ENCODE measurements at places on chromosomes 11 and 22.

DNA sequence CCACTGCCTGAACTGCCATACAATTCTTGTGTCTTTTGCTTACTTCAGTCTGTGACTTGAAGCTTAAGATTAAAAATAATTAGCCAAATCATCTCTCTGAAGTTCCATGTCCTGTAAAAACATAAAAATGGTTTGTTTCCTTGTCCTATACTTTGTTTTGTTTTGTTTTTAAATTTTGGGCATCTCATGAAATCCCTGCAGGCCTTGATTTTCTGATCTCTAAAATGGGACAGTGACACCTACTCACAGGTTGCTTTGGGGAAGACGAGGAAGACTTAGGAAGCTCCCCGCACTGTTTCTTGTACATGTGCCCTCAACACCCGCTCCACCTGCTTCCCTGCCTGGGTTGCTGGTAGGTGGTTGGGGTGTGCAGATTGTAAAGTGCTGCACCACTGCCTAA lies 38.9 kb downstream of the TSPAN18 start:
- DNase-seq, result peak; percentile 2

DNA sequence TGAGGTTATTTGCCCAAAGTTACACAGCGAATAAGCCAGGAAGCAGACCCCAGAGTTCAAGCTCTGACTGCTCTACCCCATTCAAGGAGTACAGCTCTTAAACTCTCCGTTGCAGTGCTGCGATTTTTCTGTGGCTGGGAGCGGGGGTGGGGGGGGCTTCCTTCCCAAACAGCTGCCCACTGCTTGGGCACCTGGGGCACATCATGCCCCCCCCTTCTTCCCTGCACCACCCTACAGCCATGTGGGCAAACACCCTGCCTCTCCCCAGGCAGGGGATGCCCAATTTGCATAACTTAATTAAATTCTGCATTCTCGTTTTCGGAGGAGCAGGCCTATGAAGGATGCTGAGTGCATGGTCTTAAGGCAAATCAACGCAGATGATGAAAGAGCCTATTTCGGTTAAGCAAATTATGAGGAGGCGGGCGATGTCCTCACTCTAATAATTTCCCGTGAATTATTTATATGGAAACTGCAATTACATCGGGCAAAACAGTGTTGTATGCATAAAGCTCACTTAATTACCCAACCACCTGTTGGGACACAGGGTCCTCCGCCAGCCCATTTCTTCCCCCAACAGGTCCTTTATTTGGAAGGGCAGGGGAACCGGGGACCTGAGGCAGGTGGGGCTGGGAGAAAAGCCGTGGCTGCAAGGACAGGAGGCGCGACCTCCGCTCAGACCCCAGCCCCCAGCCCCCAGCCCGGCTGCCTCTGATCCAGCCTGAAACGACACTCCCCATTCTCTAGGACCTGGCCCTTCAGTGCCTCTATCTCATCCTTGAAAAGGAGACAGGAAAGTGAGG lies 610.5 kb downstream of the BUD13 start:
- DNase-seq, result no peak

- DNase-seq, result no peak
Measured at GRCh38 chr11:66008095-66008467, 3.7 kb upstream of the CST6 start.

- DNase-seq, result peak; percentile 75
Measured at GRCh38 chr22:22928666-22929380, 41.2 kb downstream of the IGLL5 start.

- peak; percentile 5 for DNase-seq
Measured at GRCh38 chr11:120130991-120131760, 6.7 kb downstream of the TRIM29 start.

GRCh38 chr11:110874437-110875030 lies 162.3 kb upstream of the ARHGAP20 start:
- DNase-seq, result no peak

GRCh38 chr11:108253176-108253575 lies 30.3 kb downstream of the ATM start:
- DNase-seq, result no peak

DNA sequence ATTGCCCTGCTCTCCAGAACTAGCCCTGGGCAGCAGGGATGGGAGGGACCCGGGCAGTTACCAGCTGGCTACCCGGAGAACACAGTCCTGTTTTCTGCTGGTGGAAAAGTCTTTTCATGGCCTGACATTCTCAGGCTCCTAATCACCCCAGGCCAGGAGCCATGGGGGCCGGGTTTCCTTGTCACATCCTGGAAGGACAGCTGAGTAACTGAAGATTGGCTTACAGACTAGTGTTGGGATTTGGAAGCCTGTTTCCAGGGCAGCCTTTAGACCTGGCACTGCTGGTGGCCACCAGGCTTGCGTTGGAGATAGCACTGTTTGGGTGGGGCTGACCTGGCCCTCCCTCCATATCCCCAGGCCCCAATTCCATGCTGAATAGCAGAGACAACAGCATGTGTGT lies 349.0 kb downstream of the CTTN start:
- DNase-seq, result no peak

GRCh38 chr11:77322506-77322905 lies 21.0 kb upstream of the GDPD4 start:
- DNase-seq, result no peak

DNA sequence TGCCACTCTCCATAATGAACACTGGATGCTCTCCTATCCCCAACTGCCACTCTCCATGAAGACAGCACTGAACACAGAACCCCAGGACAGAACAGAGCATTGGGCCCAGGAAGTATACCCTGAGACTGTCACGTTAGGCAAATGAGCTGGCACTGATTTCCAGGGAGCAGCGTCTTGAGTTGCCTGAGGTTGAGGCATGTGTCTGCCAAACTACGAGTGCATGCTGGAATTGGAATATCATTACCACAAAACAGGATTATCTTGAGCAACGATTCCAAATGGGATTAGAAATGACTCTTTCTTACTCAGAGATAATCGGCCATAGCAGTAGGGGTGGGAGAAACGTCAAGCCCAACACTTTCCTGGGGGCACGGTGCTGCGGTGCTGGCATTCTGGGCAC lies 39.9 kb downstream of the CLPB start:
- DNase-seq, result no peak

DNA sequence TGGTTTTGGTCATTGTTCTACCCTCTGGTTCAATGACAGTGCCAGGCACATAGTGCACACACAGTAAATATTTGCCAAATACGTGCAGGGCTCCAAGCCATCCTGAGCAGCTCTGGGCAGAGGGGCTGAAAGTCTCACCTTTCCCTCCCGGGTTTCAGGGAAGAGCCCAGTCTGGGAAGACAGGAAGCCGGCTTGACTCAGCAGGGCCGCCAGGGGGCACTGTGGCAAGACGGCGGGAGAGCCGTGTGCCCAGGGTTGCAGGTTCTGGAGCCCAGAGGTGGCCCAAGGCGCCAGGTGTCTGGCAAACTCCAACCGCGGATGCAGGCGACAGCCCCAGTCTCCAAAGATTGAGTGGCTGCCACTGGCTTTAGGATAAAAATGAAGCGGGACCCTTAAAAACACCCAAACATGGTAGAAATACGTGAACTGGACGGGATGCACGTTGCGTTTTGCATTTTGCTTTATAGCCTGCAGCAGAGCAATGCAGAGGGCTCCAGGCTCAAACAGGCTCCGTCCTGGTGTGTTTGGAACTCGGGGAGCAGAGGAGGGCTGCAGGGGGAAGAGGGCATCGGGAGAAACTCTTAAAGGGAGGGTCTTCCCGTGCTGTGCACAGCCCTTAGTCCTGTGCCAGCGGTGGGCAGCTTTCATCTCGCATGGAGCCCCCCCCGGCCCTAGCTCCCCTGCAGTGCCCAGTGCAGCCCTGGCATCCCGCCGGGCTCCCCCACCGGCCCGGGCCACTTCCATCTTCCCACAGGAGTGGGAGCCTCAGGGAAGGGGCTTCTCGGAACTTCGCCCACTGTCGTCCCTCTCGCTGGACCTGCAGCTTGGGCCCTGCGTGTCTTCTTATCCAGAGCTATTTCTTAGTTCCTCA lies 10.7 kb downstream of the KRTAP5-5 start:
- DNase-seq, result peak; percentile 33

- no peak for DNase-seq
Measured at GRCh38 chr11:86101941-86102407, 33.1 kb upstream of the PICALM start.

DNA sequence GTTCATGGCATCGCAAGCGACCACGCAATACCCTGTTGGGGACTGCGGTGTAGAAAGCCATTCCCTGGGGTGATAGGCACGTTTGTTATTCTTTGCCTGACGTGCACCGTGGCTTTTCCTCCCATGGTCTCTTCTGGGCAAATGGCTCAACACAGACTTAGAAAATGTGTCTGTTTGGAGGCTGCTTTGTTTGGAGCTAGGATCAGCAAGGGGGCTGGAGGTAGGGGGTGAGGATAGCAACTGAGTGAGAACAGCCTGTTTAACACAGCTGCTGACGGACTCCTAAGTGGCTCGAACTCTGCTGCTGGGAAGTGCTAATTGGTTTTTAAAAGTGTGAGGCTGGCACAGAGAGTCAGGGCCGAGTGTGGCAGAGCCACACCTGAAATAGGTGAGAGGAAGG lies 16.1 kb upstream of the CHRM4 start:
- DNase-seq, result no peak

GRCh38 chr11:28584992-28585391 lies 476.8 kb downstream of the METTL15 start:
- no peak for DNase-seq

DNA sequence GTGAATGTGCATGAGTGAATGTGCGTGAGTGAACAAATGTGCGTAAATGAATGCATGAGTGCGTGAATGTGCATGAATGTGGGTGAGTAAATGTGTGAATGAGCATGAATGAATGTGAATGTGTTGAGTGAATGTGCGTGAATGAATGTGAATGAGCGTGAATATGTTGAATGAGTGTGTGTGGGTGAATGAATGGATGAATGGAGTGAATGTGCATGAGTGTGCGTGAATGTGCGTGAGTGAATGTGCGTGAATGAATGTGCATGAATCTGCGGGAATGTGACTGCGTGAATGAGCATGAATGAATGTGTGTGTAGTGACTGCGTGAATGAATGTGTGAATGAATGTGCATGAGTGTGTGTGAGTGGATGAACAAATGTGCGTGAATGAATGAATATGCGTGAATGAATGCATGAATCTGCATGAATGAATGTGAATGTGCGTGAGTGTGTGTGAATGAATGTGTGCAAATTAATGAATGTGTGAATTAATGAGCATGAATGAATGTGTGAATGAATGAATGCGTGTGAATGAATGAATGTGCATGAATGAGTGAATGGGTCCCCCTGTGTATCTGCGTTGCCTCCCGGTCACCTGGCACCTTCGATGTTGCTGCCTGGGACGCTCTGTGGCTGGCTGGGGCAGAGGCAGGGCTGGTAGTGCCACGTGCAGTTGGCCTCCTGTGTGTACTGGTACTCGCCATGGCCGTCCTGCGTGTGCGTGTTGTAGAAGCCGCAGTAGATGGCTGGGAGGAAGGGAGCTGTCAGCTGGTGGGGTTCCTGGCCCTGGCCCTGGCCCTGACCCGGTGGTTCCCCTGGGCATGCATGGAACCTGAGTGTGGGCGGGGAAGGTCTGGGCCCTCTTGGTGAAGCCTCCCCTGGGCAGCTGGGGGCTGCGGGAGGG lies 13.4 kb downstream of the MUC6 start:
- DNase-seq, result no peak

- DNase-seq, result no peak
Measured at GRCh38 chr11:44978961-44979331, 28.3 kb upstream of the TP53I11 start.

GRCh38 chr11:126277780-126278179 lies 5.1 kb upstream of the TIRAP start:
- no peak for DNase-seq

GRCh38 chr11:103898065-103898464 lies 138.4 kb upstream of the DDI1 start:
- no peak for DNase-seq

- peak; percentile 20 for DNase-seq
Measured at GRCh38 chr11:69157156-69157821, 1.6 kb downstream of the SMIM38 start.

DNA sequence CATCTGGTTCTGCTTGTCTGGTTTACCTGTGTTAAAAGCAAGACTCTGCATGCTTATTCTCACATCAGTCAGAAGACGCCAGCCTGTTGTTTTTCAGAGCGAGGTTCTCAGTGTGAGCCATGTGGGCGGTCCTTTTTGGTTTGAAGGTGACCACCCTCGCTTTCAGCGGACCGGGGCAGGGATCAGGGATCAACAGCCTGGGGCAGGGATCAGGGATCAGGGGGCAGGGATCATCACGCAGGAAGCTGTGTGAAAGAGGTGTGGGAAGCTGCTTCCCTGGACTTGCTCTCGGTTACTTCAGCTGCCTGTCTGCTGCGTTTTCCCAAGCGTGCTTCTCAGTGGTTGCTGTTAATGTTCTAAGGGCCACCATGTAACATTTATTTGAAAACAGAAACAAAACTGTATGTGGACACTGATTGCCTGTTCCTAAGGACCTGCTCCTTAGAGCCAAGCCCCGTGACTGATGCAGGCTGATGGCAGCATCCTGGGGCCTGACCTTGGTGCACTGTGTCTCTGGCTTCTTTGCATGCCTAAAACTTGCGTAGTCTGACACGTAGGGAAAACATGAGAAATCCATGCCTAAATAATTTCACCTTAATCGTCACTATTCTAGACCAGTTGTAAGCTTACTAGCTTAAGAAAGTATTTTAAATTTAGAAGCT lies 146.9 kb downstream of the ATXN10 start:
- DNase-seq, result no peak

GRCh38 chr11:41306431-41306830 lies 153.0 kb downstream of the LRRC4C start:
- DNase-seq, result no peak

DNA sequence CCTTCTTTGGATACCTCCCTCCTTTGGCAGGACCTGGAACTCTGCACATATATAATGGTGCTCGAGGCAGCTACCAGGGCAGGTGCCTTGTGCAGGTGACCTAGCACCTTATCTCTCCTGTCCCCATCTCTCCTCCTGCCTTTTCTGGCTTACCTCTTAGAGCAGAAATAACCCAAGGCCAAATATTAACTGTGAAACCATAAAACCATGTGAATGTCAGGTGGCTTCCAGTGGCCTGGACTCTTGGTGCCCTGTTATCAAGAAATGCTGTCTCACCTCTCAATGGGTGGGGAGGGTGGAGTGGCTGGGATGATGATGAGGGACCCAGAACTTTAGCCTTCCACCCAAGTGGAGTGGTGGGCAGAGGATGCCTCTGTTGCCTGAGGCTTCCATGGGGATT lies 42.9 kb downstream of the YWHAH start:
- no peak for DNase-seq

DNA sequence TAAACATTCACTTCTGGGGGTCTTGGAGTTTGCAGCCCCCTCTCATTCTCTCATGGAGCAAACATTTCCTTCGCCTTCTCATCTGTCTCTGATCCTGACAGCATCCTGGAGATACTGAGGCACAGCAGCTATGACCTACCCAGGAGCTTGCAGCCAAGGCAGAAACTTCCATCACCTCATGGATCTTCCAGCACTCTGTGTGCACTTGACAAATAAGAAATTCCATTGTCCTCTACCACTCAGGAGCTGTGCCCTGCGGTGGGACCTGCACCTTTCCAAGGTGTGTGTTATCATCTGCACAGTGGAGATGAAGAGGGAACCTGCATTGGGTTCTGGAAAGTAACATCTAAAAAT lies 49.1 kb downstream of the GGTLC2 start:
- no peak for DNase-seq

DNA sequence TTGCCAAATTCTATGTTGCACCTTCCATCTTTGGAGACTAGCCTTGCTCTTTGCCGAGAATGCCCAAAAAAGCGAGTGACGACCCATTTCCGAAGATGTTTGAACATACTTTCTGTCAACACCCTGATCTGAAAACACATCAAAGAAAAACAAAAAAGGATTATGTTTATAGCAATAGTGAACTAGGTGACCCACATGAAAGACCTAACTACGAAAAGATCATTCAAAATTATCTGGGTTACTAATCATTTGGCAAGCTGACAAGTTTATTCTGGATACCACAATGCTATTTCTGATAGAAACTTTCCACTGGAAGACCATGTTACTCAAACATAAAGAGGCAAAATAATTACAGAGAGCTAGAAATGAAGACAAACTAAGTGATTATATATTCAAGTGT lies 27.0 kb downstream of the KCNJ1 start:
- peak; percentile 23 for DNase-seq
